Osteoblast (primary cell): ENCODE measurements at places on chromosomes 12 and 14. TPM values are rescaled to one million over a fixed set of nuclear protein-coding genes. Genes with fewer than 3 reads are reported as not detected.

The ARPC3 gene
- 258 and 263 TPM in 2 replicates for total RNA-seq

DNA sequence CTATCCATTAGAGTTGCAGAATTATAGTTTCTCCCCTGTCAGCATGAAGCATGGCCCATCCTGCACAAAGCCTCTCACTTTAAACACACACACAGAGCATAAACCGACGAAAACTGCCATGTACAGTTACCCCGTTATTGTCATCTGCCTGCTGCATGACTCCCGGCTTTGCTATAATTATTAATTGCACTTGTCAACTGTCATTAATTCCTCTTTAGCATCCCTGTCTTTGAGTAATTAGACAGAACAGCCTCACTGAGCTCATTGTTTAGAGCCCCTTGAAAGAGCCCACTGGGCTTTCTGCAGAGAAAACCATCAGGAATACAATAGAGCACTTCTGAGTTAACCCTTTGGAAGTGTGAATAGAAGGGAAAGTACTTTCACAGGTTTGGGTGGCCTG, 307.2 kb upstream of the SOX5 start:
- DNase-seq = no peak

GRCh38 chr14:78848234-78848820, 678.2 kb downstream of the NRXN3 start:
- DNase-seq = no peak

DNA sequence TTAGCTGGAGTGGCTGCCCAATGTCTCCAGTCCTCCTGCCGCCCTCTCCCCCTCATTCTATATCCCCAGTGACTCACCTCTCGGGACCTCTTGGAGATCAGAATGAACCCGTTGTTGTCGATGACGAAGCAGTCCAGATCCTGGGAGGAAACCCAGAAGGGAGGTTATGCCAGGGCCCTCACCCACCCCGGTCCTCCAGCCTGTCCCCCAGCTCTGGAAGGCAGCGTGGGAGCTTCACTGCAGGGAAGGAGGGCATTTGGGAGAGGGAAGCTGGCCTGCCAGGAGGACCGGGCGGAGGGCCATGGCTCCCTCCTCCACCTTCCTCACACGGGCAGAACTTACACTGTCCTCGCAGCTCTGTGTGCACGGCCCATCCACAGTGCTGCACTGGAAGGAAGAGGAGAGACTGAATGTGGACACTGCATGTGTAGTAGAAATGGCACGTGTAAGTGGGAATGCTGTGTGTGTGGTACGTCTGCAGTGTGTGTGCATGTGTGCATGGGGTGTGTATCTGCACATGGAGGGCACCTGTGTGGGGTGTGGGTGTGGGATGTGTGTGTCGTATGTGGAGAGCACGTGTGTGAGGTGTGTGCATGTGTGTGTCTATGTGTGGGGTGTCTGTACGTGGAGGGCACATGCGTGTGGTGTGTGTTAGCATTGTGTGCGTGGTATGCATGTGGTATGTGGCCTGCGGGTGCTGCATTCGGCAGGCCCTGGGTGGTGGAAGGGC, 10.0 kb upstream of the LRTM2 start:
- peak; percentile 94 for DNase-seq

GRCh38 chr14:100472094-100472455, 115.1 kb downstream of the BEGAIN start:
- DNase-seq = no peak

GRCh38 chr14:52313903-52314594, at the start of gene PTGER2:
Gene PTGER2 (plus strand): TSS chr14:52314312. CDS start chr14:52314549, 237 bp downstream.
- DNase-seq = peak; percentile 95
